ENCODE measurements at places on chromosomes 3 and 15. TPM values are rescaled to one million over a fixed set of nuclear protein-coding genes. Genes with fewer than 3 reads are reported as not detected.
A peak's percentile ranks its signal among the peaks of the same experiment; 100 is the strongest.

DNA sequence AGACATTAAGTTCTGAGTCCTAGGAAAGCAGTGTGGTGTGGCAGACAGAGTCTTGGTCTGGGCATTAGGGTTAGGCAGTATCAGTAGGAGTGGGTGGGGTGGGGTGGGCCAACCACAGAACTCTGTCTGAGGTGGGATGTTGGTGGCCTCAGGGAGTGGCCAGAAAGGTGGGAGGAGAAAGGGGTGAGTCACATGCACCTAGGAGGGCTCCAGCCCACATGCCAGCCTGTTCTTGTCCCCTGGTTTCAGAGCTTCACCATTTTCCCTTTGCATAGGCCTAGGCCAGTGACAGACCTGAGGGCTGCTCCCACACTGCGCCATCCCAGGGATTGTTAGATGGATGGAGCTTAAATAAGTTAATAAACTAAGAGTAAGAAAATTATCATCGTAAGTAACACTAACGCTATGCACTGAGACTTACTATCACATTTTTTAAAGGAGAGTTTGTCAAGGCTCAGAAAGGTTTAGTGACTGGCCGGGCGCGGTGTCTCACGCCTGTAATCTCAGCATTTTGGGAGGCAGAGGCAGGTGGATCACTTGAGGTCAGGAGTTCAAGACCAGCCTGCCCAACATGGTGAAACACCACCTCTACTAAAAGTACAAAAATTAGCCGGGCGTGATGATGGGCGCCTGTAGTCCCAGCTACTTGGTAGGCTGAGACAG lies 33.8 kb downstream of the DNASE1L3 start:
- DNase-seq: no peak

DNA sequence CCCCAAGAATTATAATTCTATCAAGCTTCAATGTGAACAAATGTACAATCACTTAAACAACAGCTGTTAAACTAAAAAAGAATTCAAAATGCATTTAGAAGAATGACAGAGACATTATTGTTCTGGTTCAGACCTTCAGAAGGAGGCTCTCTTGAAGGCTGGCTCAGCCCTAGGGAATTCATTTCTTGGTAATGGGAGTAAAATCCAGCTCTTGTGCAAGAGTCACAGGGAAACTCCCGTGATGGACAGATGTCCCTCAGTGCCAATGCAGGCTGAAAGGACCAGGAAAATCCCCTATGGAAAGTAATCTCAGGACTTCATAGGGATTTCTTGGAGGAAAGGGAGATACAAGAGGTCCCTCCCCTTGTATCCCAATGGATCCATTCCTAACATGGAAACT lies 149.9 kb upstream of the STT3B start:
- no peak for DNase-seq

DNA sequence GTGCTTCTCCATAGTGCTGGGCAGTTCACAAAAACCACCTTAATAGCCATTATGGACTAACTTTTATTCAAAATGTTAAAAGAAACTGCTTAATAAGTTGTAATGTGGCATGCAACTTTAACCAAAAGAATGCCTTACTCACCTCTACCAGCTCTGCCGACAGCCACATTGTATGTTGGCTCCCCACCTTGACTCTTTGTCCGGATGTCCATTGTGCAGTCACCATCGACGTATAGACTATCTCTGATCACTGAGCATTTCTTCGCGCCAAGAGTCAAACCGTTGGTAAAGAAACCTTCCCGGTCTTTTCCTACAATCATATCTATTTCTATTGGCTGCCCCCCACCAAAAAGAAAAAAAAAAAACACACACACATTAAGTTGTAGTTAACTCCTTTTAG lies 2.5 kb downstream of the PFN2 start:
- DNase-seq: peak; percentile 62

- peak; percentile 65 for DNase-seq
Measured at GRCh38 chr3:134471521-134472193, 14.1 kb downstream of the ANAPC13 start.

Gene ADPRH
- 1.3 TPM for total RNA-seq

DNA sequence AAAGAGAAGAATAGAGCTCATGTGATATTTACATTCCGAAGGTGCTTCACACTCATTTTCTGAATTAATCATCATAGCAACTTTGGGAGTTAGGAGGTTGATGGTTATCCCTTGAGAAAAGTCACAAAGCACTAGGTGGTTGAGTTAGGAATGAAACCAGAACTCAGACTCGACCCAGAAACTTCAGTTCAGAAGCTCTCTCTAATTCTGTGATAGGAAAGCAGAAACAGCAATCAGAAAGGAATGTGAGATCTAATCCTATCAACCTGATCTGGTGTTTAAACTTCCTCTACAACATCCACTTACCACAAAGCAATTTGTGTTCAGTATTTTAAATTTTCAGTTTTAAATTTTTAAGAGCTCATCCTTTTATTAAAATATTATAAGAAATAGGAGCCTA lies 211.2 kb downstream of the CNTN3 start:
- DNase-seq: no peak
